ENCODE measurements at places on chromosomes 1 and 21. TPM values are rescaled to one million over a fixed set of nuclear protein-coding genes. Genes with fewer than 3 reads are reported as not detected.

DNA sequence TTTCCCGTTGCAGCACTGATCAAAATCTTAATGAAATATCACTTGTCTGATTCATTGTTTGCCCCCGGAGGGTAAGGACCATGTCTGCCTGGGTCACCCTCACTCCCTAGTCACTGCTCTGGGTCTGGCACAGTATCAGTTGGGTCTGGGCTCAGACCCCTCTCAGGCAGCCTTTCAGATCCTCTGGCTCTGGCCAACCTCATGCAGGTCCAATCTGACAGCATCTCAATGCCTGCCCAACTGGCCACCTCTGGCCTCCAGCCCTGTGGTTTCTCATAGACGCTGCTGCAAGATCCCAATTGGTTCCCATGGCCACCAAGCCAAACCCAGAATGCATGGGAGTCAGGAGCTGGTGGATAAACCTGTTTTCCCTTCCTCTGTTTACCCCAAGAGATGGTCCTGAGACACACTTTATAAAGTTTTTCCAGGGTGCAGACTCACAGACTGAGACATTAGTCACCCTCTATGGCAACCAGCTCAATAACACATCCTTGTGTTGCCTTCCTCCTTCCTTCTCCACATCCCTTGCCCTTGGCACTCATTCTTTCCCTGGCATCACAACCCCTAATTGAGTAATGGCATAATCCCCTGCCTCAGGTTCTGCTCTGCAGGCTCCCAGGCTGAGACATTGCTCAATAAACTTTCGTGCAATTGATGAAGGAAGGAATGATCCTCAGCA, 199.2 kb downstream of the GRIK3 start:
- DNase-seq = no peak

- DNase-seq = no peak
These were observed 23.1 kb upstream of the ADGRB2 start for GRCh38 chr1:31787261-31787660.

- peak; percentile 46 for DNase-seq
These were observed 6.2 kb upstream of the LAPTM5 start for GRCh38 chr1:30763651-30764248.

GRCh38 chr1:221449801-221450470, 292.0 kb downstream of the DUSP10 start:
- no peak for DNase-seq

OSCP1 gene
- 22.4 TPM for total RNA-seq

All from uterus (tissue), 4 donors.